ENCODE measurements at places on chromosomes 1 and 21. TPM values are rescaled to one million over a fixed set of nuclear protein-coding genes. Genes with fewer than 3 reads are reported as not detected.

The CD2 gene
- not detected for polyA plus RNA-seq

The NCAM2 gene
- polyA plus RNA-seq: 1.7 TPM

The SLAMF9 gene
- 0.27 TPM for polyA plus RNA-seq

The KRTAP27-1 gene
- not detected for polyA plus RNA-seq

The GPR52 gene
- not detected for polyA plus RNA-seq

The PRMT2 gene
- 162 TPM for polyA plus RNA-seq
